ENCODE measurements at places on chromosomes 7 and 10.

GRCh38 chr10:3129581-3130340 is 42.8 kb downstream of the PITRM1 start:
- DNase-seq, result no peak

DNA sequence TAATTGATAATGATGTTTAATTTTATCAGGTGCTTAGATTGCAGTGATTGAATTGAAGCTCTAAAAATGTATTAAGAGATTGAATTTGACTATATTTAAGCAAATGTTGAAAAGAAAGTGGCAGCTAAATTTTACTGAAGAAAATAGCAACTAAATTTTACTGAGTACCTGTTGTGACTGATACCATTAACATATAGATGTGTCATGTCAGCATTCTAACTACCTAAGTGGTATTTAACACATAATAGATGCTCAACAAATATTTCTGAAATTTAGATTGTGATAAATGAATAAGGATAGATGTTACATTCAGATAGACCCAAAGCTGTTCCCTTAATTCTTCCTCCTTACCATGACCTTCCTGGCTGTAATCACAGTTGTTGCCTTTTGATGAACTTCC is 350.9 kb upstream of the VWC2 start:
- no peak for DNase-seq

DNA sequence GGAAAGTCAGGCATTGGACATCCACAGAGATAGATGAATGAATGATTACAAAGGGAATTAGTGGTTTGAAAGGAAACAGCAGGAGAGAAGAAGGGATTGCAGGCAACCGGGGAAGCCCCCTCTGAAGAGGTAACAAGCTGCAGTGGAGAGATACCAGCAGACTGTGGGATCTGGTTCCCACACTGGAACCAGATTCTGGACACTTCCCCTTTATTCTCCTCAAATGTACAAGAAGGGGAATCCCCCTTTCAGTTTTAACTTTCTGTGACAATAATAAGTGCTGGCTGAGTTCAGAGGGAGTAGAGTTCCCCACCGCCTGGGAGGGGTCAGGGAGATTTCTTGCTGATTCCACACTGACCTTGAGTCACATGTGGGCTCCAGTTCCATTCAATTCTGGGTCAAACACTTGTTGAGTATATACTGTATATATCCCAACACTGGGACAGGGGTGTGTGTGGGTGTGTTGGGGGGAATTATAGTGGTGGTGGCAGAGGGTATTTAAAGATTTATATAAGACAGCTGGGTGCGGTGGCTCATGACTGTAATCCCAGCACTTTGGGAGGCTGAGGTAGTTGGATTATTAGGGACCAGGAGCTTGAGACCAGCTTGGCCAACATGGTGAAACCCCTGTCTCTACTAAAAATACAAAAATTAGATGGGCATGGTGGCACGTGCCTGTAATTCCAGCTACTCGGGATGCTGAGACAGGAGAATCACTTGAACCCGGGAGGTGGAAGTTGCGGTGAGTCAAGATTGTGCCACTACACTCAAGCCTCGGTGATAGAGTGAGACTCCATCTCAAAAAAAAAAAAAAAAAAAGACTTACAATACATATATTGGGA is 16.5 kb upstream of the DDIT4 start:
- no peak for DNase-seq

GRCh38 chr10:60044242-60044641 is 137.9 kb upstream of the CCDC6 start:
- DNase-seq, result no peak

DNA sequence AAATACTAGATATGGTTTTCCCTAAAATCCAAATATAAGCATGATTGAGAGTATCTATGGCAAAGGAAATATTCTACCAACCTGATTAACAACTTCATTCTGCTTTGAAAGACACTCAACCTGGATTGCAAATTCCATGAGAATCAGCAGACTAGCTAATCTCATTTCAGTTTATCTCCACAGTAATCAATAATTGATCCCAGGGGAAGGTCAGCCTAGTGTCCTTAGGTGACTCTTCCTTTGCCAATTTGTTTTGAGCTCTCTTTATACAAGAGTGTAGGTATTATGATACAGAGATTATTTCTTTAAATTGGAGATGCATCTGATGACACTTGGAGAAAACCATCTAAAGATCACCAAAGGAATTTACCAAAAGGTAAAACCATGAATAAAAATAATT is 100.3 kb downstream of the GRM8 start:
- DNase-seq, result no peak

DNA sequence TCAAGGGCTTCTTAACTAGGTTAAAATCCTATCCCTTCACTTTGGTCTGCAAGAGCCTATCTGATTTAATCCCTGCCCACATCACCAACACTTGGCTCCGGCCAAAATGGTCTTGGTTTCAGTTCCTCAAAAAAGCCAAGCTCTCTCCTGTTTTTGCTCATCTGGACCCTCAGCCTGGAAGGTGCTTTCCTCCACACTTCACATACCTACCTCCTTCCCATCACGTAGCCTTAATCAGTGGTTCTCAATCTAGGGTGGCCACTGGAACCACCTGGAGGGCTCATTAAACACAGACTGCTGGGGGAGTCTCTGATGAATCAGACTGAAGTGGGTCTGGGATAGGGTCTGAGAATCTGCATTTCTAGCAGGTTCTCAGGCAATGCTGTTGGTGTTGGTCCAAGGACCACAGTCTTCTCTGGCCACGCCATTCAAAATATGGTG is 227.0 kb upstream of the AOAH start:
- DNase-seq, result no peak

DNA sequence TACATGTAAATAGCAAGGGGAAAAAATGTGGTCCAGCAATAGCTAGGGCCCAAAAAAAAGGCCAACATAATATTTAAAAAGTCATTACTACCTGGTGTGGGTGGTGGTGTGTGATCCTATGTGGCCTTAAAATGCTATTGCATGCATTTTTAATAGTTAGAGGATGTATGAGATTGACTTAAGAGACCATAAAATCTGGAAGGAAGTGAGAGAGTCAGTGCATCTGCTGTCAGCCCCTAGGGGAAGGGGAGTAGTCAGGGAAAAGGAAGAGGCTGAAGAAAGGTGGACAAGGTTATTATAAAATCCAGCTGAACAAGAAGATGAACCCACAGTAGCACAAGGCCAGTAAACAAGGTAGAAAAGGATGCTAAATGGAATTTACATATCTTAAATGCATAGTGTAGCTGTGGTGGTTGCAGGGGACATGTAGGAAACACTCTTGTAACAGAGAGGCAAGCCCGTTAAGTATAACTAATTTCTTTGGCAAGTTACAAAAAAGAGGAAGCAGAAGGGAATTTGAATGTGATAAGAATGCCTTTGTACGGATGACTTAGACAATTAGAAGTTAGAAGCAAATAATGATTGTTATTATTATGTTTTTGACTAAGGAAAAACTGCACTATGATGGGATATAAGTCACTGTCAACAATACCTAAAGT is 11.9 kb upstream of the NDUFA5 start:
- DNase-seq, result no peak

- no peak for DNase-seq
Measured at GRCh38 chr10:43278216-43278615, 11.4 kb upstream of the RASGEF1A start.

DNA sequence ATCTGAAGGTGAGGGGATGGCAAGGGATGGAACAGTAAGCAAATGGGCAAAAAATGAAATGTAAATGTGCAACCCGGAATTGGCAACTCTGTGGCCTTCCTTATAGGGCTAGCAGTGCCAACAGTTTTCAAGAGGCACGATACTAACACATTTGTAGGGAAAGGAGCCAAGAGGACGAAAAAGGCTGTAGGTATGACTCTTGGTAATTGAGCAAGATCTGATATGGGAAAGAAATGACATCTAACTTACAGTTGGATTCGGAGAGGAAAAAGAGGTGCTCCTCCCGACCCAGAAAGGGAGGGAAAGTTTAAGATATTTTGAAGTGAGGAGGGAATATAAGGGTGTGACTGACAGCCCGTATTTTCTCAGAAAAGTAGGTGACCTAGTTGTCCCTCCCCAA is 2.1 kb upstream of the CREM start:
- no peak for DNase-seq

GRCh38 chr10:70911386-70911785 is 23.0 kb upstream of the PCBD1 start:
- no peak for DNase-seq

GRCh38 chr10:131187926-131188325 is 123.6 kb downstream of the TCERG1L start:
- no peak for DNase-seq

Data from stimulated activated CD4-positive, alpha-beta T cell treated with anti-CD3 and anti-CD28 coated beads, Interleukin-4, amount 100 ng/mL, for 1 hour (primary cell).